ENCODE measurements at places on chromosomes 6 and 20.

GRCh38 chr6:45438849-45439406 lies 61.2 kb upstream of the SUPT3H start:
- DNase-seq, result no peak

DNA sequence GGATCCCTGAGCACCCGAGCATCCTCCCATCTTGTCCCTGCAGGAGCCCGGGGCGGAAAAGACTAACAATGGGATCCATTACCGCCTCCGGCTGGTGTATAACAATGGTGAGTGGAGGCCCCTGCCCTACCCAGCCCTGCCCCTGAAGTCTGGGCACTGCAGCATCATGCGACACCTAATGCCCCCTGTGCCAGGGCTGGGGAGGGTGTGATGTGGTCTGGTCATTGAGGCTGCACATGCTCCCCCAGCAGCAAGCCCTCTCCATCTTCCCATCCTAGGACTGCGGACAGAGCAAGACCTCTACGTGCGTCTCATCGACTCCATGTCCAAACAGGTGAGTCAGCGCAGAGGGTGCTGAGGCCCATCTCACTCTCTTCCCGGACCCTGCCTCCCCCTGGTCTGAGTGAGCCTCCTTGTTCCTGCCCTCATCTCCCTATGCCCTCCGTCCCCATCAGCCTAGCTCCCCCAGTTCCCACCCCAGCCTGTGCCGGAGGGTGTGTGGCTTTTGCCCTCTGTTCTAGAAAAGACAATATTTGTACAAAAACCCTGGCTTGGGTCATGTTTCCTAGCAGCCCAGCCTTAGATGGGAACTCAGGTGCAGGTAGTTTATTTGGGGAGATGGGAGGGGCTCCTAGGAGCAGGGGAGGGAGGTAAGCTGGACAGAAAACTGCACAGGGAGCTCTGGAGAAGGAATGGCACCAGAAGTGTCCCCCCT lies 13.5 kb downstream of the EBF4 start:
- no peak for DNase-seq

DNA sequence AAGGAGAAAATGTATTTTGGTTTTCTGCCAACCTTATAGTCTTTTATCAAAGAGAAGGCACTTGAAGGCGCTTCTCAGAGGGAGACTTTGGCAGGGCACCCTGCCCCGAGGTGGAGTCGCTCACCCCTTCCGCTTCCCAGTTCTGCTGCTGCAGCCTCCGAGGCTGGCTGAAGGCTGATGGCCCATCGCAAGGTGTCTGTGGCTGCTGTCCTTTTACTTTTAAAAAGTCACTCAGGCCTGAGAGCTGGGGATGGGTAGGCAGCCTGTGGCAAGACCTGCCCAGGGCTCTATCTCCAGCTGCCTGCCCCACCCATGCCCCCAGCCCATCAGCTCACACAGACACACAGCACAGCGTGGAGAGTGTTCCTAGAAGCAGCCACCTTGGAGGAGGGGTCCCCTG lies 206.6 kb upstream of the CST7 start:
- DNase-seq, result no peak

- no peak for DNase-seq
Measured at GRCh38 chr6:111552958-111553357, 52.7 kb downstream of the TRAF3IP2 start.

GRCh38 chr6:89985751-89986493 lies 91.7 kb downstream of the GJA10 start:
- peak; percentile 51 for DNase-seq

- DNase-seq, result no peak
Measured at GRCh38 chr6:30615219-30615957, 1.7 kb downstream of the PPP1R10 start.

DNA sequence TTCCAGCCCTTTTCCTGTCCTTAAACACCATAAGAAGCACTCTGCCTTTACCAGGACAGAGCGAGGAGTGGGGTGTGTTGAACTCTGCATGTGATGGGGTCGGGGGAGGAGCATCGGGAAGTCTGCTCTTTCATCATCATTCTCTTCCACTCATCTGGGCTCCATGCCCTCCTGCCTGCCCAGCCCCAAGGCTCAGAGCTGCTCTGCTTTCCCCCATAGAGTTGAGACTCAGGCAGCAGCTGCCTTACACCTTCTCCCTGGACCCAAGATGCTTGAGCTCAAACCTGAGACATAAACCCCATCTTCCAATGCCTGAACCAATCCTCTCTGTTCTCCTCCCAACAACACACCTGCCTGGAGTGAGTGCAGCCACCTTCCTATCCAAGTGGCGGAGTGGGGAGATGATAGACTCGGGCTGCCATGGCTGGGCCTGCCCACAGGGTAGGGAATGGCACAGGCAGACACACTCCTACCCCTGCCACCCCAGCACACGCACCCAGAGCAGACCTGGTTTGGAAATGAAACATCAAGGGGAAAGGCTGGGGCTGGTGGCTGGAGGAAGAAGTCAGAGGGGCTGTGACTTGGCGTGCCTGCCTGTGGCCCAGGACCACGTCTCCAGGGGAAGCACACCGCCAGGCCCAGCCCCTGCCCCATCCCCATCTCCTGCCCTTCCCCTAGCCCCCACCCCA lies 28.4 kb downstream of the TFEB start:
- DNase-seq, result peak; percentile 81

DNA sequence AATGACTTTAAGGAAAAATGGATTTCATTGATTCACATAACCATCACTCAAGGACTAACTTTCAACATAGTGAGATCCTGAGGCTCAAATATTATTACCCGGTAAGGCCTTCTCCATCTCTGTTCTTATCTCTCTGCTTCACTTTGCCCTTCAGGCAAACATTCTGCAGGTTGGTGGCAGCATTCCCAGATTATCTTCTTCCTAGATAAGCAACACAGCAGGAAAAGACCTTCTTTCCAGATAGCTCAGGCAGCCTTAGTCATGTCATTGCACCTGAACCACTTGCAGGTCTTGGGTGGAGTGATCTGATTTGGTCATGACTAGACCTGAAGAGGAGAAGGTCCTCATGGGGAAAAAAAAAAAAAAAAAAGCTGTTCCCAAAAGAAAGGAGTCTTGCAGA lies 5.3 kb upstream of the HIVEP2 start:
- no peak for DNase-seq

DNA sequence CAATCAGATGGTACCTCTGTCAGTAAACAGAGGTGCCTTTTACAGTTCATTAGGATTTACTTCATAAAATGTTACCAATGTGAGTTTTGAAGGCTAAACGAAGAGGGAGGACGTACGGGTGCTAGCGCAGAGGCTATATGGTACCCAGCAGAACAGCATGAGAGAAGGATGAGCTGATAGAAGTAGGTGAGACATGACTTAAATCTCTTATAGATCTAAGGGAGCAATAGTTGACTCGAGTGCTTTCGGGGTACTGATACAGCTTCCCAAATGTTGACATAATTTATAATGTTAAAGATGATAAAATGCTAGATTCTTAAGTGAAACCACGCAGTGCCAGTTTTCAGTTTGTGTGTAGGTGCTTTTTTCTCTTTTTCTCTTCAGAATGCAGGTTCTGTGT lies 72.6 kb downstream of the HIVEP1 start:
- DNase-seq, result no peak

GRCh38 chr6:74557236-74557635 lies 648.6 kb downstream of the COL12A1 start:
- DNase-seq, result no peak

- no peak for DNase-seq
Measured at GRCh38 chr6:20699402-20699801, 165.1 kb downstream of the CDKAL1 start.

All from psoas muscle (tissue), 8 donors.